ENCODE measurements at places on chromosomes 12 and 14.
A peak's percentile ranks its signal among the peaks of the same experiment; 100 is the strongest.

DNA sequence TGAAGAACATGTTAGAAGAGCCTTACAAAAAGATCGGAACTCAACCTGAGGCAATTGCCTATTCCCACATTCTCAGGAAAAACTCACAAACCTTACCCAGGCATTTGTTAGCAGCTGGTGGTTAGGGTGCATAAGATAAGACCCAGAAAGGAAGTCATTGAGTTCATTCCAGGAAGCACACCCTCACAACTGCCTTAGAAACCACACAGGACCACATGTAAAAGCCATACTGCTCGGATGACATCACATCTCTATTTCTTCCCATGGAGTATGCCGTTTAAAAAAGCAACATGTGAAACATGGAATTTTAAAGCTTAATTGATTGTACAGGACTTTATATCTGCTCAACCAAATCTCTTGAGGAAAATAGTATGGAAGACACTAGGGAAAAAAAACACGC, 411.2 kb downstream of the DAD1 start:
- no peak for DNase-seq

- no peak for DNase-seq
Observed at GRCh38 chr12:110339184-110339952, 58.3 kb downstream of the ATP2A2 start.

DNA sequence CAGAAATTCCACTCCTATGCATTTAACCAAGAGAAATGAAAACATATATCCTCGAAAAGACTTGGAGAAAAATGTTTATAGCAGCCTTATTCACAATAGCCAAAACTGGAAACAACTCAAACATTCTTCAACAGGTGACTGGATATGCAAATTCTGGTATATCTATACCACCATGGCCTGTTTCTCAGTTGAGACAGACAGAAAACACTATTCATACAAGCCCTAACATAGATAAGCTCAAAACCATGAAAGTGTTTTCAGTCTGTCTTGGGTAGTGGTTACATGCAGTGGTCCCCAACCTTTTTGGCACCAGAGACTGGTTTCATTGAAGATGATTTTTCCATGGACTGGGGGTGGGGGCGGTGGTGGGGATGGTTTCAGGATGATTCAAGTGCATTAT, 83.8 kb downstream of the SRGAP1 start:
- DNase-seq = no peak

DNA sequence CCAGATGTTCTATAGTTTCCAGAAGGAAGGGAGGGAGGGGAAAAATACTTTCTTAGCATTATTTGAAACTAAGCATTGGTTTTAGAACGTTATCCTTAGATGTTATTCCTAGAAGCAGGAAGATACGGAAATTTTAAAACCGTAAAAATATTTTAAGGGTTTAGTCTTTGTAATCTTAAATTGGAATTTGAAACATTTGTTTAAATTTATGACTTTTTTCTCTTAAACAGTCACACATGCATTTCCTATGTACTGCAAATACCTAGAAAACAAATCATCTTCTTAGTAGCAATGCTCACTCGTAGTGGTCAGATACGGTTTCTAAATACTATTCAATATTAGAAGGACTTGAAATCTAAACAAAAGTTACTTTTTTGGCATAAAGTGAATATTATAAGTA, 282.0 kb downstream of the ERC1 start:
- DNase-seq = no peak

DNA sequence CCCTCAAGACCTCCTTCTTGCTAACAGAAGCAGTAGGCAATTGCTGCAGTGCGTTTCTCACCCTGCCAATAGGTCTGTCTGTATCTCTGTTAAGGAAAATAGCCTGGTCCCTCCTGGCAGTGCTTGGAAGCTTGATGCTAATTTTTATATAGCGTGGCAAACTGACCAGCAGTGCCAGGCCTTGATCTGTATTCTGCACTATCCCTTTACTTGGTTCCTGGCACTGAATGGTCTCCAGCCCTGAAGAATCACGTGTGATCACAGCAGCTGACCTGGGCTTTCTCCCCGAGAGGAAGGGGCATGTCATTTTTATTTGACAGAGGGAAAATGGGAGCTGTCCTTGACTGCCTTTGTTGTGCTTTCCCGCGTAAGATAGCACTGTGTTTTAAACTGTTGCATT, 48.7 kb upstream of the TRAF3 start:
- no peak for DNase-seq

GRCh38 chr12:85688837-85689236, 147.4 kb downstream of the RASSF9 start:
- DNase-seq = no peak

- DNase-seq = no peak
Observed at GRCh38 chr12:125549836-125550235, 484.6 kb downstream of the AACS start.

- DNase-seq = no peak
Observed at GRCh38 chr12:98387444-98387843, 127.9 kb upstream of the TMPO start.

DNA sequence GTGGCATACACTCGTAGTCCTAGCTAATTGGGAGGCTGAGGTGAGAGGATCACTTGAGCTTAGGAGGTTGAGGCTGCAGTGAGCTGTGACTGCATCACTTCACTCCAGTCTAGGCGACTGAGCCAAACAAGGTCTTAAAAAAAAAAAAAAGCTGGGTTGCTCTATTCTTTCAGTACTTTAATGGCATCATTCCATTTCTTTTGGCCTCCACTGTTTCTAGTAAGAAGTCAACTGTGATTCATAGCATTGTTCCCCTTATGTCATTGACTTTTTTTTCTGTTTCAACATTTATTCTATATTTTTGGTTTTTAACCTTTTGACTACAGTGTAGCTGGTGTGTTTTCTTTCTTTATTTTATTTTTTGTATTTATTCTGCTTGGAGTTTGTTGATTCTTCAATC, 16.7 kb upstream of the PRKCH start:
- DNase-seq = no peak

DNA sequence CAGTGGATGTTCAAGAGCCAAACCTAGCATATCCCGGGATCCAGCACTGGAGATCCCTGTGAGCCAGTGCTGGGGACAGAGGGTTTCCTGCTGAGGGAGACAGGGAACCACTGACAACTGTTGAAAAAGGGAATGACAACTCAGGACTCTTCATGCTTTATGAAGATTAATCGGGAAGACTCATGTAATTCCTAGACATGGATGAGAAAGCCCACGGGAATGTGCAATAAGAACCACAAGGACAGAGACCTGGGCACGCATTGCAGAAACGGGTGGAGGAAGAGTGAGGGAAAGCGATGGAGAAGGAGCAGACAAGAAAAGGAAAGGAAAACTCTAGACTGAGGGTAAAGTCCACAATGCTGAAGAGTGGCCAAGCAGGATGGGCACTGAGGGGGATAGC, 296.0 kb downstream of the PCNX1 start:
- no peak for DNase-seq

DNA sequence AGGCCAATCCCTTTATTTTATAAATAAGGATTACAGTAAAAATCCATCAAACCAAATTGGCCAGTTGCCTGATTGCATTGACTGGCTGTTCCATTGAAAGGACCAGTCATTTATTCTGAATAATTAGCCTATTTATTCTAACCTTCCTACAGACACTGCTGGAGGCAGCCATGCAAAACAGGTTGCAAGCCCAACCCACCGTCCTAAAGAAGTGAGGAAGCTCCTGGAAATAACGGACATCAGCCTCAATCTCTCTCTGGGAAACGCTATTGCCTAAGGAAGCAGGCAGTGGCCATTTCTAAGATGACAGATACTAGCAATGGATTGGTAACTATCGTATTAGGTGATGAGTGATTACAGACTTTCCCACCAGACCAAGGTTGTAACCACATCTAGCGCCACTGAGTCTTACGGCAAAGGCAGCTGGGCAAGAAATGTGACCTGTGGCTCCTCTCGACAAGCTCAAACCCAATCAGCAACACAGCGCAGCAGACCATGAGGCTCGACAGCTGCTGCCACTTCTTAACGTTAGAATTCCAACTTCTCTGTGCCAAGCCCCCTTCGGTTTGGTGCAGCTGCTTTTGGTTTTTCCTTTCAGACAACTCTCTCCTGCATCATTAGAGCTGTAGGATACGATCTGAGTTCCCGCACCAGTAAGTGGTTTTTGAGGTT, 134.2 kb downstream of the KCNK10 start:
- peak; percentile 52 for DNase-seq

GRCh38 chr12:116443821-116444589, 115.2 kb upstream of the MAP1LC3B2 start:
- DNase-seq = no peak

DNA sequence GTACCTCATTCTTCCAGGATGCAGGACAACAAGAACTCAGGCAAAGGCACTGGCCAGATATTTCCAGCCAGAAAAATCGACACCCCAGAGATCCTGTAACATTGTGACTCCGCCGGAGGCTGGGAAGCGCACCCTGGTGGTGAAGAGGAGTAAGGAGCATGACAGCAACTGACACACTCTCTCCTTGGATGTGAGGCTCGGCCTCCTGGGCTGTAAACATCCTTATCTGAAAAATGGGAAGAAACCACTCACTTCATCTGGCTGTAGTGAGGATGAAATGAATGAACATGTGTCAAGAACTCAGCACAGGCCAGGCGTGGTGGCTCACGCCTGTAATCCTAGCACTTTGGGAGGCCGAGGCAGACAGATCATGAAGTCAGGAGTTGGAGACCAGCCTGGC, 27.5 kb downstream of the TCHP start:
- DNase-seq = peak; percentile 47

- no peak for DNase-seq
Observed at GRCh38 chr14:93379831-93380230, 32.8 kb downstream of the COX8C start.

DNA sequence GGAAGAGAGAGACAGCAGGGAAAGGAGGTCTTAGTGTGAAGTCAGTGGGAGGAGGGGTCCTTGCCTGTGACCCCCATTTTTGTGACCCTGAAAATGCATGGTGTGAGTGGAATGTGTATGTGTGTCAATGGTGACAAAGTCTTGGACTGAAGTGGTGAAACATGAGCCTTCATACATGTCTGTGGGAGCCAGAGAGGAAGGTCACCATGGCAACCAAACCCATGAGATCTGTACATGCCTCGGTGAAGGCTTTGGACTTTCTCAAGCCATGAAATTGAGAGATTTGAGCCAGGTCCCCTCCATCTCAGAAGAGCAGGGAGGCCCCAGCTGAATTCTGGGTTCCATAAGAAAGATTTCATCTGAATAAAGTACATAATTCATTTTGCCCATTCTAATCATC, 108.7 kb downstream of the TTC8 start:
- DNase-seq = peak; percentile 58

DNA sequence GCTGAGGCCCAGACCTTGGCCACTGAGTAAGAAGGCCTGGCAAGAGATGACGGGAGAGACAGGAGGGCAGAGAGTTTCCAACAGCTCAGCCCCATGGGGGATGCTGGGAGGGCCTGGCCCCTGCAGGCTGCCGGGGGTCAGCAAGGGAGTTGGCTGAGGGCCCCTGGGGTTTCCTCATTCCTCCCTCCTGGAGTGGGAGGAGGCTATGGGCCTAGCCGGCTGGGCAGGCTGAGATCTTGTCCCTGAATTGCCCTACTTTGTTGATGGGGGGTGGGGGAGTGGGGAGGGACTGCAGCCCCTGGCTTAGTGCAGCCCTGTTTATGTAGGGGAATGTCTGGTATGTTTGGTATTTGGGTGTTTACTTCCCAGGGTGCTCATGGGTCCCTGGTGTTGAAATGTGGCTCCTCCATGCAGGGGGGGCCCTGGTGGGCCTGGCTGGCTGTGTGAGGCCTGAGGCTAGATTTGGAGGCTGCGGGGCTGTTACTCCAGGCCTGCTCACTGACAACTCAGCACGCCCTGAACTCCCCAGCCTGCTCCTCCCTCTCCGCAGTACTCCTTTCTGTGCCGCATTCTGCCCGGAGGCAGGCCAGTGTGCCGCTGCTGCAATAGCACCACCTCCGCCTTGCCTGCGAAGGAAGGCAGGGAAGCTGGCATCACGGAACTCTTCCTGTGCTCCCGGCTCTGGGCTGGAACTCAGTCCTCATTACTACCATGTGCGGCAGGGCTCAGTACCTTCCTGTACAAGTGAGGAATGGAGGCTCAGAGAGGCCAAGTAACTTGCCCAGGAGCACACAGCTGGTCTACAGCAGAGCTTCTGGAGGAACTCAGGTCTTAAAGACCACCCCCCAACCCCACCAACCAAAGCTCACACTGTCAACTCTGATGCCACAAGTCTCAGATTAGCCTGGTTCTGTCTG, 25.3 kb downstream of the JDP2 start:
- DNase-seq = no peak

DNA sequence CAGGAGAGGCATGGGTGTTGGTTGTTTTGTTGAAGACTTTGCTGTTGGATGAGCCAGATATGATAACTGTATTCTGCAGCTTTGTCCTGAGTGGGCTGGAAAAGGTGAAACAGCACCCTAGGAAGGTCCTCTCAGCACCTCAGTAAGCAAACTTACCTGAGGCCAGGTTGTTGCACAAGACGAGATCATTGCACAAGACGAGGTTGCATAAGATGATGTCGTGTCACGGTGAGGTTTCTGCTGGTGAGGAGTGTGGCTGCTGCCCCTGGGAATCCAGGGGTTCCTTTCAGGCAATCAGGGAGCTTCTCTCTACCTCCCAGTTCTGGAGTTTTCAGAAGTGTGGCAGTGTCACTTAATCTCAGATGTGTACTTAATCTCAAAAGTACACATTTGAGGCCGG, 85.6 kb downstream of the GLT1D1 start:
- no peak for DNase-seq

- DNase-seq = no peak
Observed at GRCh38 chr14:82075566-82075965, 541.9 kb upstream of the SEL1L start.

GRCh38 chr14:24335461-24336171, 745 bp upstream of the ADCY4 start:
- DNase-seq = no peak

- DNase-seq = no peak
Observed at GRCh38 chr12:16870845-16871244, 264.9 kb upstream of the LMO3 start.

- DNase-seq = no peak
Observed at GRCh38 chr14:32403688-32404087, 74.6 kb downstream of the AKAP6 start.

DNA sequence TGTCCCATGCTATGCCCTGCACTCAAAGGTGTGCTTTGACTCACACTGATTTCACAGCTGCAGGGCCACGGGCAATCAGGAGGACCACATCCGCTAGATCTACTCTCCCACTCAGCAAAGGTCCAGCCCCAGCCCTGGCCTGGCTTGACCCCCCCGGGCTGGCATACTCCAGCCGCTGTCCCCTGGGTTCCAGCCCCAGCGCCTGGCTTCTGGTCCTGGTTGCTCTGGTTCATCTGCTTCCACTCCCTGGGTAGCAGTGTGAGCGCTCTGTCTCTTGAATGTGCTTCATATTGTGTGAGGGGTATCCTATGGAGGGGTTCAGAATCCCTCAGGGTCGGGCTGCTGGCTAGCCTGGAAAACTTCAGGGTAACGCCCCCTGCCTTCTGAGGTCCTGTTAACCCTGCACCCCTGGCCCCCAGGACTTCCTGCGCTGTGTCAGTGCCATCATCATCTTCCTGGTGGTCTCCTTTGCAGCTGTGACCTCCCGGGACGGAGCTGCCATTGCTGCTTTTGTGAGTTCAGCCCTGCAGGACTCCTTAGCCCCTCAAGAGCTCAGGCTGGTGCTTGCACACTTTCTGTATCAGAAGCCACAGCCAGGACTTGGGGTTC, 1.9 kb downstream of the CMTM5 start:
- no peak for DNase-seq

- no peak for DNase-seq
Observed at GRCh38 chr14:73124180-73124894, 12.0 kb upstream of the PSEN1 start.
